Cortex of kidney (tissue), 1 donor: ENCODE measurements at places on chromosomes 2 and 18.

GRCh38 chr2:152385650-152386049 is 50.7 kb downstream of the FMNL2 start:
- DNase-seq: no peak

DNA sequence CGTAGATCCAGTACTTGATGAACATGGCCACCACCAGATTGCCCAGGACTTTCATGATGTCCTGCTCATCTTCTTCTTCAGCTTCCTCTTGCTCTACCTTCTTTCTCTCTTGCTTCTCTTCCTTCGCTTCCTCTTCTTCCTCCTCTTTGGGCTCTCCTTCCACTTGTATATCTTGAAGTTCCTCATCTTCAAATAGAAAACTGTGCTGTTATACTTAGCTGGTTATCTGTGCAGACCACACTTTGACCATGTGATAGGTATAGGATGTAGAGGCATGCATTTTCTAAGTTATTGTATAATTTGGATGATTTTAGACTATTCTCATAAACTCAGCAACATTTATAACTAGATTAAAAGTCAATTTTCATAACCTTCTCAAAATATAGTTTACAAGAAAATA is 263.4 kb downstream of the NAPG start:
- no peak for DNase-seq

GRCh38 chr2:237913193-237913917 is 53.5 kb upstream of the UBE2F start:
- DNase-seq: no peak

- DNase-seq: no peak
Measured at GRCh38 chr18:35193316-35193715, 47.5 kb upstream of the ZNF397 start.

GRCh38 chr2:132568656-132569055 is 101.3 kb downstream of the LYPD1 start:
- DNase-seq: no peak

DNA sequence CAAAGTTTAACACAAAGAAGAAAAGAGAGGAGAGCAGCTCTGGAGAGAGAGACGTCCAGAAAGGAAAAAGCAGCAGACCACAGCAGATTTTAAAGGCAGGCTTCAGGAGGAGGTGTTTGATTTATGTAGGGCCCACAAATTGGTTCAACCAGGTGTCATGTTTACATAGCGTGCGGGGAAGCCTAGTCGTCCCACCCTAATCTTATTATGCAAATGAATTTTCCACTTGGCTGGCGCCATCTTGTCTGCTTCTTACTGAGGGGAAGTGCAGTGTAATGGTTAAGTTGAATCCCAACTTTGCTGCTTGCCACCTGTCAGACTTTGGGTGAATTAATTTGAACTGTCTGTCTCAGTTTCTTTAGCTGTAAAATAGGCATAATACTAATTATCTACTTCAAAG is 282.4 kb upstream of the CYRIA start:
- DNase-seq: no peak

DNA sequence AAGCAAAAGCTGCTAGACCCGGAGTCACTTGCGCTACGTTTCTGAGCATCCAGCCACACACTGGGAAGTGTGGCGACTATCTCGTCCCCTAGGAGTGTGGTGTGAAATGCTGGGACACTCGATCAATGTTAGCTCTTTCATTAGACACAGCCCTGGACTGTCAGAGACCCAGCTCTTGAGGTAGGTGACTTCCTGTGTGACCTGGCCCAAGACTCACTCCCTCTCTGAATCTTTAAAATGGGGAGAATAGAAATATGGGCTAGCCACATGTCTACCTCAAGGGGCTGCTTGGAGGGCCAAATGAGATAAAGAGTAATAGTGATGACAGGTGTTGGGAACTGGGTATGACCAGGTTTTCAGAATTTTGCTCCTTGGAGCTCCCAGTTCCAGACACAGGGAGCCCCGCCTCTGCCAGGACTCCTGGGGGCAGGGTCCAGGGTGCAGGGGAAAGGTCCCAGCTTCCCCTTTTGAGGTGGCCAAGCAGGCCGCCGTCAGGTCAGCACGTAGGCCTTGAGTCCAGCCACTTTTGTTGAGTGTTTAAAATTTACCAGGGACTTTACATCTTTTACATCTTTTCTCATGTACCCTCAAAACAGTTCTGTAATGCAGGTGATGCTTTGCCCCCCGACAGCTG is 36.0 kb downstream of the CTIF start:
- no peak for DNase-seq

- no peak for DNase-seq
Measured at GRCh38 chr2:231611273-231612108, 18.8 kb downstream of the TEX44 start.

DNA sequence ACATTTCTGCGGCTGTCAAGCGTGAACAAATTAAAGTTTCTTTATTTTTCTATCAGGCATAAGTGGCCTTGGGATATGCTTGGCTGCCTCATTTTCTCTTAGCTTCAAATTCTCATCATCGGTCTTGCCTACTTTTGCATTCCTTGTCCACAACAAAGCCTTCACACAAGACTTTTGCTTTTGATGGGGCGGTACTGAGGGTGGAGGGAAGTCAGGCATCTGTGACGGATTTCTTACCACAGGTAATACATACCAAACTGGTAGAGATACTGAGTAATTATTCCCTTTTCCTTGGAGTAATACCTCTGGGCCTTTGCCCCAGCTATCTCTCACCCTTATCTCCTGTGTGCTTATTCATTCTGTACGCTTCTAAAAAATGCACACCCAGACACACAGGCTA is 468.3 kb upstream of the RGPD4 start:
- DNase-seq: no peak

DNA sequence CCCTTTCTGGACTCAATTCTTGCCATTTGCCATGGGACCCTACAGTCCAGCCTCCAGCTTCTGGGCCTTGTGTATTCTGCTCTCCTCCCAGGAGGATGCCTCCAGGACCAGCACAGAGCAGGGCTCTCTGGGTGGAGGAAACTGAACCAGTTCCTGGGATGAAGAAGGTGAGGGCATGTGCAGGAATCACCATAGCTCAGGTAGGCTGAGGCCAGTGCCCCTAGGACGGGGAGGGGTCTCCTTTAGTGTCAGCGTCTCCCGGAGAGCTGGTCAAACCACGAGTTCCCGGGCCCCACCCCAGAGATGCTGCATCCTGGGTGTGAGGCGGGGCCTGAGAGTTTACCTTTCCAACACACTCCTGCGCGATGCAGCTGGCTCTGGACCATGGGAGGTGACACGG is 5.8 kb upstream of the PRELID3A start:
- DNase-seq: no peak

- no peak for DNase-seq
Measured at GRCh38 chr2:29106980-29107388, 8.2 kb upstream of the CLIP4 start.

DNA sequence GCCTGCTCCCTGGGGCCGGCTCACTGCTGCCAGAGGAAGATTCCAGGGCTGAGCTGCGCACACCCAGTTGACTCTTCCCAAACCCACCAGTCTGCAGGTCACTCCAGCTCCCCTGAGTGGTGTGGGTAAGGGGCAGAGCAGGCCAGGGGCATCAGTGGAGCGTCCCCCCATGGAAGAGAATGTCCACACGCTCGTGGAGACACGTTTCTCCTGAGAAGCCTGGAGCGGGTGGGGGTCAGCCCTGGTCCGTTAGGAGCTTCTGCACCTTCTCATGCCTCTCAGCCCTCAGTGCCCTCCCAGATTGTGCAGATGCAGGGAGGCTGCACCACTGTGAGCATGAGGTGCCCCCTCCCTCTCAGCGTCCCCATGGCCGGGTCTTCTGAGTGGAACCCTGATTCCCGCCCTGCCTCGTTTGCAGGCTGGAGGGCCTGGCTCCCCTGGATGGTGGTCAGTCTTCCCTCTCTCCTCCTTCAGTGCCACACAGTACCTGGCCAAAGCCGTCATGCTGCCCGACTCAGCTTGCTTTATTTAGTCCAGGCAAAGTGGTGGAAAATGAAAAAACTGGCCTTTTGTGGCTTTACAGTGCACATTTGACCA is 37.0 kb downstream of the TWIST2 start:
- DNase-seq: no peak

DNA sequence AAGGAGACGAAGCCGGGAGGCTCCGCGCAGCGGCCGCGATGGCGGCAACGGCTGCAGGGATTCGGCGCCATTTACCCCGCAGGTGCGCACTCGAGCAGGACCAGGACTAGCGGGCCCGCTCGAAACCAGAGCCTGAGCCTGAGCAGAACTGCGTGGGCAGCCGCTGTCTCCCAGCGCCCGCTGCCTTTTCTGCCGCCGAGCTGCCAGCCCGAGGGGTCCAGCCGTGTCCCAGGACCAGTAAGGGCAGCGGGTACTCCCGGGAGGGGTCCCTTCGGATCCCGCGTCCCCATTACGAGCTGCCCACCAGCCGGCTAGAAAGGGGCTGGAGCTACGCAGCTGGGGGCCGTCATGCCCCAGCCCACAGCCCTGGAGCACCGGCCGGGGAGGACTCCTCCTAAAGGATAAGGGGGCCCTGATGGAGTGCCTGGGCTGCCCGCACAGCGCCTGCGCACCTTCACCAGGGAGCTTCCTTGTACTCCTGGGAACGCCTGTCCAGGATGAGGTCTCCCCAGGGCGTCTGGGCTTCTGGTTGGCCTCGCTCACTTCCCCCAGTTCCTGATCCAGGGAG is 9.9 kb downstream of the ALPP start:
- DNase-seq: no peak

DNA sequence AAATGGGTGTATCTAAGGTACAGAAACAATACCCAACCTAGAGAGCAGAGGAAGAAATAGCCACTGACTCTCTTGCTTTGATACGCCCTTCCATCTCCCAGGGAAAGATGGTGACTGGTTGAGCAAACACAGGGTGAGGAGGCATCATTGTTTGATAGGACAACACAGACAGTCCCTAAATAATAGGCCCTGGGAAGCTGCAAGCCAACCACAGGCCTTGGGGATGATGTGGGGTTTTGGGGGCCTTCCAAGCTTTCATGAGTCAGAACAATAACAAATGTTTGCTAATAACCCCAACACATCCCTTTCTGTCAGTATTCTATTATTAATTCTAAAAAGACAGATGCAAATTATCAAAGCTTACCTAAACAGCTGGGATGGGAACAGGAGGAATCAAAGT is 9.8 kb downstream of the LGALSL start:
- no peak for DNase-seq

GRCh38 chr2:208392300-208392699 is 14.3 kb upstream of the PTH2R start:
- DNase-seq: no peak

GRCh38 chr2:64085936-64086335 is 58.3 kb downstream of the PELI1 start:
- DNase-seq: no peak
